ENCODE measurements at places on chromosomes 3 and 15.

GRCh38 chr3:112767177-112767576, 79.5 kb downstream of the CD200R1L start:
- DNase-seq: peak; percentile 31

- no peak for DNase-seq
Measured at GRCh38 chr3:187849016-187849654, 103.9 kb upstream of the BCL6 start.

DNA sequence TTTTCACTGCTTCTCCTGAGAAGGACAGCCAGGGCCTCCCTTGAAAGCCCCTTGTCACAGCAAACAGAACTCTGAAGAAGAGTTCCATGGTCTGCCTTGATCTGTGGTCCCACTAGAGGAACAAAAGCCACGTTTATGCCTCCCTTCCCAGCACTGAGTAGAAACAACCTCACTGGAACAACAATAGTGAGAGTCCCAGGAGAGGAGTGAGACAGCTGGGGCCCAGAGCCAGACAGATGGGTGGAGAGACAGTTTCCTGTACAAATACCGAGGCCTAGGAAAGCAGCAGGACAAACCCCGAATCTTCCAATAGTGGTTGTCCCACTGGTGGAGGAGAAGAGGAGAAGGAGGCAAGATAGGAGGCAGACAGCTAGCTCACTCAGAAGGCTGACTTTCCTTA, 106.1 kb downstream of the WDR76 start:
- DNase-seq: no peak

GRCh38 chr3:55511895-55512570, 24.9 kb upstream of the WNT5A start:
- peak; percentile 62 for DNase-seq

- no peak for DNase-seq
Measured at GRCh38 chr15:31078471-31078870, 23.1 kb downstream of the TRPM1 start.

- peak; percentile 38 for DNase-seq
Measured at GRCh38 chr3:23830869-23831484, 25.2 kb downstream of the UBE2E1 start.

DNA sequence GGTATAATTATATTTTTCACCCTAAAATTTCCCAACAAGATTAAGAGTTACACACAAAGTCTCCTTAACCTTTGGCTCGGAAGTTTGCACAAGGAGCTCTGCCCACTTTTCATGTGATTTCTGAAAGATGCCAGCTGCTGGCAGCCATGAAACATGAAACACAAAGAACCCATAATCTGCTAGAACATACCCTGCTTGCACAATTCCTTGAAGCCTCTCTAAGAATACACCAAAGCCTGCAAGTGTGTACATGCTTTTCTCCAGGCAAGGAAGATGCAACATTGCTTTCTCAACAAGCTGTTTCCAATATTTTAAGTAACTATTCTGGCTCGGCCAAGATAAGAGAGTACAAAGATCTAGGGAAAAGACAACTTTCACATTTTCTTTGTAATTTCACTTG, 182.0 kb upstream of the WNT5A start:
- no peak for DNase-seq

DNA sequence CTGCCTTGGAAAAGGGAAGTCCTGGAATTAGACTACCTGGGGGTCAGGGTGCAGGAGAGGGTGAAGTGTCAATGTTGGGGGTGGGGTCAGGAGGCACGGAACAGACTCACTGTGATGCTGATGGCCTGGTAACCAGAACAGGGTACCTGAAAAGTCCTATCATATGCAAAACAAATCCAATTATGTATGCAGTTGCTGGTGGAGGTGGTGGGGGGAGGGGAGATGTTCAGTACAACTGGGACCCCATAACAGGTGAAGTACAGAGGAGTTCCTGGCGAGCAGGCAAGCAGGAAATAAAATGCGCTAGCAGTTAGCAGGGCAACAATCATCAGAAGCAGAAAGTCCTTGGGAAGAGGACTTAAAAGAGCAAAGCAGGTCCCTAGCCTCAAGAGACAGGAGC, 4.2 kb upstream of the KATNBL1 start:
- DNase-seq: no peak

- DNase-seq: no peak
Measured at GRCh38 chr3:183959214-183959613, 58.5 kb downstream of the ABCC5 start.

GRCh38 chr15:20645956-20646355, 104.4 kb upstream of the GOLGA6L6 start:
- no peak for DNase-seq

All from fibroblast of mammary gland (primary cell).